ENCODE measurements at places on chromosomes 2 and 18. TPM values are rescaled to one million over a fixed set of nuclear protein-coding genes. Genes with fewer than 3 reads are reported as not detected.

The PDE11A gene
- total RNA-seq: 0.43 TPM

The POTEF gene
- 8.6 TPM for total RNA-seq

The HTR2B gene
- total RNA-seq: 0.15 TPM

The CCDC102B gene
- 0.91 TPM for total RNA-seq

The OXER1 gene
- total RNA-seq: 1.8 TPM

The KIF3C gene
- total RNA-seq: 5.3 TPM

The SPR gene
- 34.3 TPM for total RNA-seq

The FARP2 gene
- total RNA-seq: 69.6 TPM

The MYOM1 gene
- 0.23 TPM for total RNA-seq

The ALPG gene
- not detected for total RNA-seq

The MMADHC gene
- 104 TPM for total RNA-seq

The EMX1 gene
- not detected for total RNA-seq

The C1GALT1C1L gene
- 3.7 TPM for total RNA-seq

The CTNNA2 gene
- total RNA-seq: not detected

The ANKRD29 gene
- total RNA-seq: 3.9 TPM

Measured in SJCRH30 (cell line).